Activated CD4-positive, alpha-beta memory T cell treated with anti-CD3 and anti-CD28 coated beads for 36 hours (primary cell): ENCODE measurements at places on chromosomes 5 and 9.

DNA sequence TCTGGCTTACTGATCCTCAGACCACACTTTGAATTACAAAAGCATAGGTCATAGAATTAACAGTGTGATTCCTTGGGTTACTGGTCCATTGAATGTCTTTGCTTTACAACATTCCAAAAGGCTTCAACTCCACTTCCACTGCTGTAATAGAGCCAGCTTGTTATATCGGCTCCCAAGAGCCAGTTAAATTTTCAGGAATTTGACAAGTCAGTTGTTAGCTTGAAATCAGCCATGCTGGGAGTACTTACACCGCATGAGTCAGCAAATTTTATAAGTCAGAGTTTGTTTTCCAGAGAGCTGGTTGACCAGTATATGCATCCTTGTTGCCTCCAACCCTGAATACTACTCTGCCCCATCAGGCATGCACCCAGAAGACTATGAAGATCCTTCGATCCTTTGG lies 73.1 kb downstream of the FOXB2 start:
- no peak for DNase-seq

- no peak for DNase-seq
Measured at GRCh38 chr9:83197591-83197990, 134.6 kb upstream of the RASEF start.

- DNase-seq, result peak; percentile 83
Measured at GRCh38 chr9:134396825-134397224, 70.6 kb downstream of the RXRA start.

DNA sequence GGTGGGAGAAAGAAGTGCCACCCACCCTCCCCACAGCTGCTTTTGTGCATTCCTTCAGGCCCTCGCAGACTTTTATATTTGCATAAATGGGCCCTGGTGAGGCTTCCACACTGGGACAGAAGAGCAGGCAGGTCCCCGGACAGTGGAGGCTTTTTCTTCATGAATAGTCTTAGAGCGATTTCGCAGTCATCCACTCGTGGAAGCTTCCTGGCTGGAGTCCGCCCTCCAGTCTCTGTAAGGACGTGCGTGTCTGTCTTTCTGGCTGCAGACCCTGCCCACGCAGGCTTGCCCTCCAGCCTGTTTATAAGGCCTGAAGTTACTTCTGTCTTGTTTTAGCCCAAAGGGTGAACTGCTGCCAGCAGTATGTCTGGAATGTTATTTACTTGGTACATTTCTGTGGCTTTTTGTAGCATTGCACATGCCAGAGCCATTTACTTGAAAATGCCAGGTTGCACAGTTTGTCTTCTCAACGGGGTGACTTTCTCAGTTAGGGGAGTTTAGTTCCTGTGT lies 195.7 kb downstream of the AOPEP start:
- no peak for DNase-seq

DNA sequence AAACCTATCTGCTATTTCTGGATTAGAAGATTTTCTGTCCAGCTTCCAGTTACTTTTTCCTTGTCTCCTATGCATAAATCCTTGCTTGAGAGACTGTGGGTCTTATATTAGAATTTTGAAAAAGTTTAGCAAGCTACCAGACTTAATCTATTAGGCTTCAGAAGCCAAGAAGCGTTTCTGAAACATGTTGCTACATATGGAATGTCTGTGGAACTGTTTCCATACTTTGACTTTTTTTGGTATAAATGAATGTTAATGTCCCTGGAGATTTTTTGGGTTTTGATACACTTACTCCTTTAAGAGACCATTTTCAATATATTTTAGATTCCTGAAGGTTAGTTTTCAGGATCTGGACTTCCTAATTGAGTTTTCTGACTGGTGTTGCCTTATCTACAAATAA lies 191.4 kb upstream of the SGCD start:
- no peak for DNase-seq

GRCh38 chr5:124702525-124702924 lies 43.9 kb downstream of the ZNF608 start:
- no peak for DNase-seq

- no peak for DNase-seq
Measured at GRCh38 chr9:89295400-89295799, 15.6 kb upstream of the CKS2 start.

GRCh38 chr5:111582993-111583601 lies 70.8 kb upstream of the STARD4 start:
- DNase-seq, result no peak

GRCh38 chr5:111461255-111461671 lies 51.1 kb downstream of the STARD4 start:
- no peak for DNase-seq

GRCh38 chr5:113201715-113202114 lies 225.1 kb downstream of the DCP2 start:
- DNase-seq, result no peak
